Fibroblast of skin of scalp (primary cell): ENCODE measurements at places on chromosomes 3 and 15.

DNA sequence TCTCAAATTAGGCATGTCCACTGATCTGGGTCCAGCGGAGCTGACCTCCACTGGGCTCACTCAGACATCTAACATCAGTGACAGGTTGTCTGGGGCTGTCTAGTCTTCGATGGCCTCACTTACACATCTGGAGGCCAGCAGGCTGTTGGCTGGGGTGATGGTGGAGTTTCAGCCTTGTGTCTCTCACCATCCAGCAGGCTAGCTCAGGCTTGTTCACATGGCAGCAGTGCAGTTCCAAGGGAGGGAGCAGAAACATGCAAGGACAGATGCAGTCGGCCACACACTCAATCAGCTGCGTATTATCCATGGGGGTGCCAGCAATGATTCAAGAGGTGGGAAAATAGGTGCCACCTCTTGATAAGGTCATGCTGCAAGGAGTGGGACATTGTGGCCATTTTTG lies 292.5 kb downstream of the SHQ1 start:
- DNase-seq = no peak

DNA sequence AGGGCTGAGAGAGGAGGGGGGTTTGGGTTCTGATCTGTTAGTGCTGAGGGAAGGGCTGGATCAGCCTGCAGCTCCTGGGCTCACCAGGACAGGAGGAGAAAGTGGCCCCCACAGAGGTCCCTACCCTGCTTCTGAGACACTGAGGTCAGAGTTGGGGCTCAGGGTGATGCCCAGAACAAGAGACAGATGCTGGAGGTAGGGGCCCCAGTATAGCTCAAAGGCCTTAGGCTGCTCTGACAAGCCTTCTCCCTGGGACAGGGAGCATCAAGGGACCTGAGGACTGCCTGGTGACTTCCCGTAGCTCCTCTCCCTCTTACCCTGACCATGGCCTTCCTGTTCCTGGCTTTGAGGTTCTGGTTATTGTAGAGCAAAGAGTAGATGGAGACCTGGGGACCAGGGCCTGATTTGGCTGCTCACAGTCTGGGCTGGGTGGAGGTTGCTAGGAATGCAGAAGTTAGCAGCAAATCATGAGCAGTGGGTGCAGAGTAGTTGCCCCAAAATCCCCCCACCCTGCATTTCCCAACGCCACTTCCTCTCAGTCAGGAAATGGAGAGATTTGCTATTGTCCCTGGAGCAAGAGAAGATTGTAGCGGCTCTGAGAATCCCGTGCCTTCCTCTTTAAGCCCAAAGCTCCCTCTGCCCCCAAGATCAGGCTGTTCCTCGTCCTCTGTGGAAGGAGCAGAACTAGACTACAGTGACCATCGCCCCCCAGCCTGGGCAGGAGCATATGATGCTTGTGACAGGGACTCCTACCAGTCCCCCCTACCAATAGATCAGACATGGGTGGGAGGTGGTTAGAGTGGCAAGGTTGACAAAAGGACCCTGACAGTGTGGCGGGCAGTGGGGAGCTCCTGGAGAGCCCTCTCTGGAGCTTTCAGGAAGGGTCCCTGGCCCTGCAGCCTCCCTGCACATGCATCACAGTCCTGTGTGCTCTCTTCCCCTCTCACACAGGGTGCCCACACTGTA lies 47.4 kb upstream of the SEC22A start:
- no peak for DNase-seq

- DNase-seq = no peak
Measured at GRCh38 chr3:131582438-131582837, 79.7 kb upstream of the MRPL3 start.

GRCh38 chr15:40567111-40567510 lies 2.0 kb upstream of the RPUSD2 start:
- DNase-seq = peak; percentile 17

DNA sequence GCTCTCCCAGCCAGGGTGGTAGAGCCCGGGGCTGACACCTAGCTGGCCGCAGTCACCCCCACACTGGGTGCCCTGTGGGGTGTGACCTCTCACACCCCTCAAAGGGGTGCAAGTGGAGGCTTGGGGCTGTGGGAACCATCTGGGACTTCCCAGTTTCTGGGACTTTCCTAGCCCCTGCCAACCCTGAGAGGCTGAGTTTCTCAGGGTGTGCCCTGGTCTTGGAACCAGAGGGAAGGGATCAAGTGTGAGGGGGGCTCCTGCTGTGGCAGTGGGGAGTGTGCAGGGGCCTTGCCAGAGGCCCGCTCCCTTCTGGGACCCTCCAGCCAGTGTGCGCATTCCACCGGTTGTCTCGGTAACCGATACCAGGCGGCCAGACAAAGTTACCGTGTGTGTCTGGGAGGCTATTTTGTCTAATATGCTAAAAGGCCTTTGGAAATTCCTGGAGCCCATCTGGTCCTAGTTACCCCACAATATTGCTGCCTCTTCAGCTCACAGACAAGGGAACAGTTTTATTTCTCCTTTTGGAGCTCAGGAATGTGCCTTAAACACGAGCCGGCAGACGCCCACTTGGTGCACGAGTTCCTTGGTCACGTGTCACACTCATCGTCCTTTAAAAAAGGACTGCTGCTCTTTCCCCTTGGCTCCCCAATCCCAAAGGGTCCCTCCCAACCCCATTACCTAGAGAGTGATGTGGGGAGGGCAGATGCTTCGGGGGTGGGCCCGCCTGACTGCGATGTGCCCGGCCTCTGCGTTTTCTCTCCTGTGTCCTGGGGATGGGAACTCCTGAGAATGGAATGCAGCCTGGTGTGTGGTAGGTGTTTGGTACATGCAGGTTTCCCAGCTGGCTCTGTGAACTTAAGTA lies 33.2 kb downstream of the HDAC11 start:
- peak; percentile 87 for DNase-seq

DNA sequence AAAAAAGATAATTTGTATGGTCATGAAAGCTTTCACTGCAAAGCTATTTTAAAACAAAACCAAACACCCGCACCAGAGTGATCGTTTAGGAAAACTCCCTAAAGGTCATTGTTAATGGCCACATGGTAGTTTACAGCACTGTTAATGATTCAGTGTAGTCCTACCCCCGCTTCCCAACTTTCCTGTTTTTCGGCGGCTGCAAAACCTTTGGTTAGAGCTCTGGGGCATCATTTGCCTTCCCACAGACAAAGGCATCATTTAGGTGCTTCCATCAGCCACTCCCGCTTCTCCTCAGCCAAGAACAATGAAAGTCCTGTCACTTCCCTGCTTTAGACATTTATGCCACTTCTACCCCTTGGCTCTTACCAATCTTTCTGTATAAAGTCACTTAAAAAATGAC lies 10.6 kb downstream of the MELTF start:
- DNase-seq = no peak

DNA sequence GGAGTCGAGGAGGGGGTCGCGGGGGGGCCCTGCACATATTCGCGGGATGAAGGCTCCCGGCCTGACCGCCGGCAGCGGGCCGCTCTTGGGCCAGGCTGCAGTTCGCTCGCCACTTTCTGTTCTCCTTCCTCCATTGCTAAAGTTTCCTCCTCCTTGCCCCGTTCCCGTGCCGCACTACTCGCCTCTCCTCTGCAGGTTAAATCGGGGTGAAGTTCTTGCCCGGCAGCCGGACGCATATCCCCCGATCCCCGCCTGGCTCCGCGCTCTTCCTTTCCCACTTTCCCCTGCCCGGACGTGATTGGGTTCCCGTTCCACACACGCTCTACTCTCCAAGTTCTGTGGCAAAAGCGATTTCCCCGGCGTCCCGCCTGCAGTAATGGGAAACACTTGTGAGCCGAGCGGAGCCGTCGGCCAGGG lies 556 bp downstream of the CRYBG3 start:
- peak; percentile 66 for DNase-seq

DNA sequence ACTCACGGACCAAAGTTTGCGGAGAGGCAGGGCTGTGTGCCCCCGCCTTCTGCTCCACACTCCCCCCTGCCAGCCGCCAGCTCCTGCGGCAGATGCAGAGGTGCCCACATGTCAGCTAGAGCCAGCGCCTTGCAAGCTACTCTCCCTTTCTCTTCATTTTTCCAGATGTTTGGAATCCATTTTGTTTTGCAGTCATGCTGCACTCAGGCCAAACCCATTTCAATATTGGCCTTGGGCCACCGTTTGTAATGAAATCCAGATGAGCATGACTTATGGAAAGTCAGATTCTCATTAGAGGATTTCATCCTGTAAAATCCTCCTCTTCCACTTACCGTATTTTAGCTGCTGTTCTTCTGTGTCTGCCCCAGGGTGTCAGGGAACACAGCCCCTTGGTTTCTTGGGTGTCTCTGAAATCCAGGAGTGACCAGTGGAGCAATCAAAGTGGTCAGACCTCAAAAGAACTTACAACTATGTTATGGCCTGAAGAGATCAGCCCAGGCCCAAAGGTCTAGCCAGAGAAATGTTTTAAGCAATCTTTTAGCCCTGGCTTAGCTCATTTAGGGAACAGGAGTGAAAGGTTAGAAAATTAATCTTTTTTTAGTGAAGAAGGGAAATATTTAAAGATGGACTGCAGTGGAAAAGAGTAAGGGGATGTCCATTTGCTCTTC lies 65.8 kb downstream of the AAGAB start:
- DNase-seq = peak; percentile 95

DNA sequence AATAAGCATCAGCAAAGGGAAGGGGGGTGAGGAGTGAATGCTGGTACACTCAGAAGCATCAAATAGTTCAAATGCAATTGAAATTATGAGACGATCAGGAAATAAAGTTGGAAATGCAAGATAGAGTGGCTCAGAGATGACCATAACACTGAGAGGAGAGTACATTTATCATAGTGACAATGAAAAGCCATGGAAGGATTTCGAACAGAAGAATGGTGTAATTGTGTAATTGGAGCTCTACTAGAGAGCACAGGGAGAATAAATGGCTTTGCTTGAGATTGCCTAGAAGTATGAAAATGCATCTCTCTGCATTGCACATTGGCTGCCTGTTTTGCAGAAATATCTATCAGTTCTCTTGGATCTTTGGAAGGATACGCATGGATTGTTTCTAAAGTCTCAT lies 163.3 kb downstream of the TP63 start:
- no peak for DNase-seq

DNA sequence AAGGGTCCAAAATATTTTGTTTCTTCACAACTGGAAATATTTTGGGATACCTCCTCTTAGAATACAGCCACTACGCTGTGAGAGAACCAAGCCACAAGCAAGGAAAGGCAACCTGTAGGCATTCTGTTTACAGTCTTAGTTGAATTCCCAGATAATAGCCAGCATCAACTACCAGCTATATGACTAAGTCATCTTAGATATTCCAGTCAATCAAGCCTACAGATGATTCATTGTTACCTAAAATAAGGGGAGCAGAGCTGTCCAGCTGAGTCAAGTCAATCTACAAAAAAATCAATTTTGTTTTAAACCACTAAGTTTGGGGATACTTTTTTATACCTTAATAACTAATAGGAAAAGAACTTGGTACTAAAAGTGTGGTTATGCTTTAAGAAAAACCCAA lies 526.4 kb upstream of the DPPA4 start:
- no peak for DNase-seq

DNA sequence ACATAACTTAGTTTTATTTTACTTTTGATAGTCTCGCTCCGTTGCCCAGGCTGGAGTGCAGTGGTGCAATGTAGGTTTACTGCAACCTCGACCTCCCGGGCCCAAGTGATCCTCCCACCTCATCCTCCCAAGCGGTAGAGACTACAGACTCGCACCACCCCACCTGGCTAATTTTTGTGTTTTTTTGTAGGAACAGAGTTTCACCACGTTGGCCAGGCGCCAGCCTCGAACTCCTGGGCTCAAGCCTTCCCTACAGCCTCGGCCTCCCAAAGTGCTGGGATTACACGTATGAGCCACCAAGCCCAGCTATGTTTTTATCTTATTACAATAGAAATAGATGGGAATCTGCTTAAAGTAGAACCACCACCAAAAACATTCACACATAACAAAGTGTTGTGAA lies 2.9 kb downstream of the RNU5A-1 start:
- DNase-seq = no peak
